ENCODE measurements at places on chromosomes 12 and 14.

- no peak for DNase-seq
Observed at GRCh38 chr12:62914443-62915203, 20.3 kb downstream of the PPM1H start.

- no peak for DNase-seq
Observed at GRCh38 chr12:31768046-31768445, 39.2 kb upstream of the AMN1 start.

DNA sequence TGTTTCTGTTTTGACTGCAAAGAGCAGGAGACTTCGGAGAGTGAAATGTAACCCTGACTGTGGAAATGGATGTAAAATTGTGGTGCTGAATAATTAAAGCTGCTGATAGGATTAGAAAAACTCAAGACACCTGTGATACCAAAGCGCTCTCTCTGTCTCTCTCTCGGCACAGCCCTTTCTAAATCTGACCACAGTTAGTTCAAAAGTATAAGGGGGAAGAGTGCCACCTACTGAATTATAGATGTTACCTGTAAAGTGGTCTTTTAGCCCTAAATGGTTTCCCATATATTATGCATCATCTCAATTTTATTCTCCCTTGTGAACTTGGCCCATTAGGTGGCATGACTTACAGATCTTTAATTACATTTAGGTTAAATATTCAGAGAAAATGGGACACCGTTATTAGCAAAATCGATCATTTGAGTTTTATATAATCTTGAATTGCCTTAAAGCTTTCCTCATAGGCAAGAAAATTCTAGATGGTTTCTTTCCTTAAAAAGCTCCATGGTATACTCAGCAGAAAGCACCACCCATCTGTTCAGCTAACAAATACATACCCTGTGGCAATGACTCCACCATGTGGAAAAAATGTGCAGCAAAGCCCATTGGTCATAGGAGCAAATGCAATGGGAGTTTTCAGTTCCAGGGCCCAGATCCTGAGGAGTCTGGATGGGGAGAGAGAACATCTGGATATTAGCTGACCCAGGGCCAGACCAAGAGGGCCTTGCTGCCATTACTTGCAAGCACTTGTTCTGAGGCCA is 18.1 kb downstream of the RFC5 start:
- DNase-seq, result no peak

DNA sequence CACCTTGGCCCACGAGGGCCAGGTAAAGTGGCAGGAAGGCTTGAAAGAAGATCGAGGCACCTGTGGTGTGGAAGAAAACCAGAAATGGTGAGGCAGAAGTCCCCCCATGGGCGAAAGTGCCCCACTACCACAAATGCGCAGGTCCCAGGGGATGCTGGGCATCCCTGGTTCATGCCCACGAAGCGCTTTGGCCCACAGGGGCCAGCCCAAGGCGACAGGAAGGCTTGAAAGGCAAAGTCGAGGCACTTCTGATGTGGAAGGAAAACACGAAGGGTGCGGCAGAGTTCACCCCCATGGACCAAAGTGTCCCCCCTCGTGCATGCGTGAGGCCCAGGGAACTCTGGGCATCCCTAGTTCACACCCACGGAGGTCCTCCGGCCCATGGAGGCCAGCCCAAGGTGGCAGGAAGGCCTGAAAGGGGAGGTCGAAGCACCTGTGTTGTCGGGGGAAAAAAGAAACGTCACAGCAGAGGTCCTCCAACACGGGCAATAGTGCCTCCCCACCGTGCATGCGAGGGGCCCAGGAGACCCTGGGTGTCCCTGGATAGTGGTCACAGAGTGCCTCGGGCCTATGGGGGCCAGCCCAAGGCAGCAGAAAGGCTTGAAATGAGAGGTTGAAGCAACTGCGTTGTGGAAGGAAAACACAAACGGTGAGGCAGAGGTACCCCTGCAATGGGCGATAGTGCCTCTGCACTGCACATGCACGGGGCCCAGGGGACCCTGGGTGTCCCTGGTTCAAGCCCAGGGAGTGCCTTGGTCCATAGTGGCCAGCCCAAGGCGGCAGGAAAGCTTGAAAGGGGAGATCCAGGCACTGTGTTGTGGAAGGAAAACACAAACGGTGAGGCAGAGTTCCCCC is 373.9 kb downstream of the ALG10 start:
- no peak for DNase-seq

DNA sequence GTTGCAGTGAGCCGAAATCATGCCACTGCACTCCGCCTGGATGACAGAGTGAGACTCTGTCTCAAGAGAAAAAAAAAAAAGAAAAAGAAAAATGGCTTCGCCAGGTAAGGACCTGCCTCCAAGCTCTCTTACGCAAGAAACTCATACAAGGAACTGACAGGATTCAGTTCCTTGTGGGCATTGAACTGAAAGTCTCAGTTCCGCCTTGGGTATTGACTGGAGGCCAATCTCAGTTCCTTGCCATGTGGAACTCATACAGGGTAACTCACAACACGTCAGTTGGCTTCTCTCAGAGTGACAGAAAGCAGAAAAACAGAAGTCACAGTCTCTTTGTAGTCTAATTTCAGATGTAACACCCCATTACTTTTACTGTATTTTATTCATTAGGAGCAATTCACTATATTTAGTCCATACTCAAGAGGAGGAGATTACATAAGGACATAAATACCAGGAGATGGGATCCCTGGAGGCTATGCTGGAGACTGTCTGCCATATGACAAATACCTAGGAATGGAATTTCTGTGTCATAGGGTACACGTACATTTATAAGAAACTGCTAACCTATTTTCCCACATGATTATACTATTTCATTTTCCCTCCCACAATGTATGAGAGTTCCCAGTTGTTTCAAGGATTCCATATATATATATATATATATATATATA is 11.4 kb upstream of the NOPCHAP1 start:
- no peak for DNase-seq

DNA sequence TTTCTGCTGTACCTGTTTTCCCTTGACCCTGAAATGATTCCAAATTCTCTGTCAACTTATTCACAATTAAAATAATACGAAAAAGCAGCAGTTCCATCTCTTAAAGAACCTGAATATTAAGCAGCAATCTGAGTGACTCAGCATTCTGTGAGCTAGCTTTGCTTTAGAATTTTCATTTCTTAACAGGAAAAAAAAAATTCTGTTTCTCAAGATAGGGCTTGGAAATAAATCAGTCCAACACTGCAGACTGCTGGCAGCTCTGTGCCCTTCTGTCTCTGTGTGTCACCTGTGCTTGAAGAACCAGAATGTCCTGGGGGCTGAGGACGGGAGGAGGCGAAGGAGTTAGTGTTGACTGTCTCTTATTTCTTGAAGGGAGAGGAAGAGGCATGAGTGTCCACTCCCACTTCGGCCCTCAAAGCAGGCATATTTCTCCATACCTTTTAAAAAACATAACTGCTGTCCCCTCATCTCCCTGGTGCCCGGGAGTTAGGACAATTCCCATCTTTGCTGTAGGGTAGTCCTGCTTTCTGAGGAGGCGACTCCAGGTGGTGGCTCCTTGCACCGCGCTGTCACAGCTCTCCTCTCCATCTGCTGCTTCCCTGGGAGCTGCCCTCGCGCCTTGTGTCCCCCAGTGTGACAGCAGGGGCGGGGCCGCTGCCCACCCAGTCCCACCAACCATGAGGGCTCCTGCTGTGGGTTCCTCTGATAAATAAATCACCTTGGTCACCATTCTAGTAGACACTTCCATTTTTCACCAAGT is 203.1 kb downstream of the CALM1 start:
- DNase-seq, result no peak

DNA sequence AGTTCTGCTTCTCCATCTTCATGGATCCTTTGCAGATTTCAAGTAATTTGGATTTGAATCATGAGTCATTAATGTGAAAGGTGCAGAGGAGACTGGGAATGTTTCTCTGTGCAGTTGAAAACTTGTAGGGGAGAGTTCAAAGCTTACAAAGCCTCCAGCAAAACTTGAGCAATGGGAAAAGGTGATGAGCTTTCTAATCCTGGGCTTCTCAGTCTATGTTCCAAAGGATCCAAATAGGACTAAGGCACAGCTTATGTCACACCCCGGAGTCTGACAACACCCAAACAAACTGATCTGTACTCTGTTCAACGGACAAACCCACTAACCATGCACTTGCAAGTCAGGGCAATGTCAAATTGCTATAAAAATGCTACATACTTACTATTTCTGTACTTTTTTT is 134.8 kb downstream of the DUSP6 start:
- no peak for DNase-seq

DNA sequence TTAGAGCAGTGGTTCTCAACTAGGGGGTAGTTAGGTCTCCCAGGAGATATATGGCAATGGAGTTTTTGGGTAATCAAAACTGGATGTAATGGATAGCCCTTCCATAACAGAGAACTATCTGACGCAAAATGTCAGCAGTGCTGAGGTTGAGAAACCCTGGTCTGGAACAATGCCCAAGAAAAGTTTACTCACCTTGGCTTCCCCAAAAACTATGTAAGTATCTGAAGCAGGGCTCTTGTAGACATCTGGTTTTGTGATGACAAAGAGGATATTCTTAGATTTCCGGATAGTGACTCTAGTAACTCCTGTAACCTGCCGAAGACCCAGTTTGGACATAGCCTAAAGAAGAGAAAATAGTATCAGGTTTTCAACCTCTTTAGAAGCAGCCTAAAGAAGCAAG is 11.8 kb downstream of the NACA start:
- no peak for DNase-seq
